ENCODE measurements at places on chromosomes 12 and 14.

DNA sequence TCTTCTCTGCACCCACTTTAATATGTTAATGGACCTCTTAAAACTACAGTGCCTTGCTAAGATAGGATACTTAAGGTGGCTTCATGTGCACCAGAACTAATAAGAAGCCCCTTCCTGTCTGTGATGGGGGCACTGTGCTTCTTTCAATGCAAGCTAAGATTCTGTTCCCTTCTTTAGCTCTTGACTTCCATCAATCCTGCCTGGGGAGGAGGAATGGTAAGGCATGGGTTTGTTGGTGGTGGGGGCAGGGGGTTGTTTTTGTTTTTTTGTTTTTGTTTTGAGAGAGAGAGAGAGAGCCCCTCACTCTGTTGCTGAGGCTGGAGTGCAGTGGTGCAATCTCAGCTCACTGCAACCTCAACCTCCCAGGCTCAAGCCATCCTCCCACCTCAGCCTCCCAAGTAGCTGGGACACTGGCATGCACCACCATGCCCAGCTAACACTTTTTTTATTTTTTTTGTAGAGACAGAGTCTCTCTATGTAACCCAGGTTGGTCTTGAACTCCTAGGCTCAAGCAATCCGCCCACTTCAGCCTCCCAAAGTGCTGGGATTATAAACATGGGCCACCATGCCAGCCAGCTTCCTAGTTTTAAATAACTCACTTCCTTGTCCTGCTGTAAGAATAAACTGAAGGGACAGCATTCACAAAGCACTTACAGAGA lies 4.5 kb upstream of the KRT3 start:
- no peak for DNase-seq

- peak; percentile 27 for DNase-seq
Observed at GRCh38 chr12:80837342-80837978, 100.3 kb downstream of the LIN7A start.

DNA sequence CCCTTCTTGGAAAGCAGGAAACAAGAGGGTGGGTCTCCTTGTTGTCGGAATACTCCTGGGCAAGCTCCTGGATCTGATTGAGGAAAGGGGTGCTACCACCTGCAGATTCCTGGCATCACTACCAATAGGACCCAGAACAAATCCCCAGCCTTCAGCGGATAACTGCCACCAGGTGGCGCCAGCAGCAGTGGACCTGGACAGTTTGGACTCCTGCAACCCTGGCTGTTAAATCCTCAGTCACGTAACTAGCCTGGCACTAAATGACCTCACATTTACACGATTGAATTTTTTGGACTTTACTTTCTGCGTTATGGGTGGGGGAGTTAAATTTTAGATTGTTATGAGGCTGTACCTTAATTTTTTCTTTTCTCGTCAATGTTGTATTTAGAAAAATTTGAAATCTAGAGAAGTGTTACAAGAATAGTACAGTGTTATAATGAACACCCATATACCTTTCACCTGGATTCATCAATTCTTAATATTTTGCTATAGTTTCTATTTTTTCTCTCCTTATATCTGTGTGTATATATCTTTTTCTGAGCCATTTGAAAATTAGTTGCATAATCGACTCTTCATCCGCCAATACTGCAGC lies 95.6 kb downstream of the GAS2L3 start:
- DNase-seq: peak; percentile 40

DNA sequence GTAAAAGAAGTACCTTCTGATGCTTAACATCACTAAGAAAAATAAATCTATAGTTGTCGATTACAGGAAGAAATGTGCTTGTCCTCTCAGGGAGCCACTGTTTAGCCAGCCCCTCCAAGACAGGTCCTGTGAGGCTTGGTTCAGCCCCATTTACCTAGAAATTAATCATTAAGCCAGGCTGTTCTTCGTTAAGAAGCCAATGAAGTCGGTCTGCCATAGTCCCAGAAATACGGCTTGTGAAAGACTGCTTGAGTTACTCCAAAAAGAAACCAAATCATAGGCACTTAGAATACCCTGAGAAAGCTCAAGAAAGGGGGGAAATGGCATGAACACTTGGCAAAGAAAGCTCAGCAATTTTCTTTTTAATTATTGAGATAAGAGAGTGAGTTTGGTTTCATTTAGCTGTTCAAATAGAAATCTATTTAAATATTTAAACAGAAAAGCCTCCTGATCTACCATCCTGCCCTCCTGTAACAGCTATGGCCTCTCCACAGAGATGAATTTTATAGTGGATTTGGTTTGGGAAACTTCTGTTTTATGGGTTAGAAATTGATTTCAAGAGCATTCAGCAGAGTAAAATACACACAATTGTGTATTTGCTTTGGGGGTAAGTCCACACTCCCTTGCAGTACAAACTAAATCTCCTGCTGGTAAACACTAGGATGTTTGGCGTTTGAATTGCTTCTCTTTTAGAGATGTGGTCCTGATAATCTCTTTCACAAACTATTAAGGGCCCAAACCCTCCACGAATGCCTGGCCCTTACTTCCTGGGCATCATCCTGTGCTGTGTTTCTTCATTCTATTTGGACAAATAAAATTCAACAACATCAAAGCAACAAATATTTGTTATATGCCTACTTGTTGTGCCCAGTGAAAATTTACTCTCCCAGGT lies 234.4 kb downstream of the SEC23A start:
- DNase-seq: peak; percentile 81

DNA sequence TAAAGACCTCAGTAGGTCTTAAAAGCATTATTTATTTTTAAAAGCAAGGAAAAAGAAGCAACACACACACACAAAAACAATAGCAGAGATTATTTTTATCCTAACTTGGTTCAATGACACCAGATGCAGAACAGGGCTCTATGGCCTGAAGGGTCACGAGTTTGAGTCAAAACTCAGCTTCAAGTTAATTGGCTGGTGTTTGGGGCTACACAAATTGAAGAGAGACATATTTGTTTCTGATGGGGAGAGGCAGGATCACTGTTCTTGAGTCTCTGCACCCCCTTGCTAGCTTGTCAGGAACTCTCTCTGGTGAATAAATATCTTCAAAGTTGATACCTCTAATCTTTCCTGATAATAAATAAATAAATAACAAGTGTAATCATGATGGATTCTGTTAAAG lies 466.1 kb downstream of the PRKD1 start:
- DNase-seq: no peak

- DNase-seq: no peak
Observed at GRCh38 chr12:104299842-104300481, 3.6 kb upstream of the EID3 start.

DNA sequence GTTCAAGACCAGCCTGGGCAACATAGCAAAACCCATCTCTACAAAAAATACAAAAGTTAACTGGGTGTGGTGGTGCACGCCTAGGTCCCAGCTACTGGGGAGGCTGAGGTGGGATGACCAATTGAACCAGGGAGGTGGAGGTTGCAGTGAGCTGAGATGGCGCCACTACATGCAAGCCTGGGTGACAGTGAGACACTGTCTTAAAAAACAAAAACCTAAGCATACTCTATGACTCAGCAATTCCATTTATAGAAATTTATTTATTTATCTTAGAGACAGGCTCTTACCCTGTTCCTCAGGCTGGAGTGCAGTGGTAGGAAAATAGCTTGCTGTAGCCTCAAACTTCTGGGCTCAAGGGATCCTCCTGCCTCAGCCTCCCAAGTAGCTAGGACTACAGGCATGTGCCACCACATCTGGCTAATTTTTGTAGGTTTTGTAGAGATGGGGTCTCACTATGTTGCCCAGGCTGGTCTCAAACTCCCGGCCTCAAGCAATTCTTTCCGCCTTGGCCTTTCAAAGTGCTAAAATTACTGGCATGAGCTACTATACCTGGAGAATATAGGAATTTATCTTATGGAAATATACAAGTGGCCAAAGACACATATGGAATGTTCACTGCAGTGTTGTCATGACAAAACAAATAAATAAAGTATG lies 43.3 kb downstream of the NCKAP5L start:
- no peak for DNase-seq

- no peak for DNase-seq
Observed at GRCh38 chr12:43338848-43339526, 213.0 kb downstream of the ADAMTS20 start.

- DNase-seq: no peak
Observed at GRCh38 chr12:42262271-42262670, 24.2 kb upstream of the YAF2 start.

DNA sequence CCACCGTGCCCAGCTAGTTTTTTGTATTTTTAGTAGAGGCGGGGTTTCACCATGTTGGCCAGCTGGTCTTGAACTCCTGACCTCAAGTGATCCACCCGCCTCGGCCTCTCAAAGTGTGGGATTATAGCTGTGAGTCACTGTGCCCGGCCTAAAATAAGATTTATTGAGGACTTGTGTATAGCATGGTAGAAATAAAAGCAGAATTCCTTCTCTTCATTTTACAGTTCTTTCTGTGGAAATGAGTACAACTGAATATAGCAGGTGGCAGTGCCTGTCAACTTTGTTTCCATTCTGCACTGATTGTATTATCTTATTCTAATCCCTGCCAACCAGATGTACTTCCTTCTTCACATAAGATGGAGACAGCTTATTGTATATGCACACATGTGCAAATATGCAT lies 41.0 kb downstream of the DIP2B start:
- DNase-seq: no peak

DNA sequence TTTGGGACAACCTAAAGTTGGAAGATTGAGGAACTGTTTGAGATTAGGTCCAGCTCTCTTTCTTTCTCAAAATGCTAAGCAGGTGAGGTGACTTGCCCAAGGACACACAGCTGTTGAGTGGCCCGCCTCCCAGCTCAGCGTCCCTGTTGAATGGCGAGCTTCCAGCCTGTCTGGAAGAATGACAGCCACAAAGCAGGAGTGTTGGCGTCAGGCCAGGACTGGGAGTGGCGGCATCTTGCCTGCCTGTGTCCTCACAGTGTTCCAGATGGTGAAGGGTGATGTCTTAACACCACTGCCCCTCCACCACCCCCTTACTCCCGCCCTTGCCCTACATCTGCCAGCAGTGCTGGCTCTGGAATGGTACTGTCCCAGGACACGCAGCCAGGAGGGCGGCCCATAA lies 4.4 kb upstream of the CEBPE start:
- no peak for DNase-seq

GRCh38 chr14:74649167-74649566 lies 37.1 kb upstream of the LTBP2 start:
- no peak for DNase-seq

- no peak for DNase-seq
Observed at GRCh38 chr12:111186347-111186746, 182.5 kb downstream of the PHETA1 start.

DNA sequence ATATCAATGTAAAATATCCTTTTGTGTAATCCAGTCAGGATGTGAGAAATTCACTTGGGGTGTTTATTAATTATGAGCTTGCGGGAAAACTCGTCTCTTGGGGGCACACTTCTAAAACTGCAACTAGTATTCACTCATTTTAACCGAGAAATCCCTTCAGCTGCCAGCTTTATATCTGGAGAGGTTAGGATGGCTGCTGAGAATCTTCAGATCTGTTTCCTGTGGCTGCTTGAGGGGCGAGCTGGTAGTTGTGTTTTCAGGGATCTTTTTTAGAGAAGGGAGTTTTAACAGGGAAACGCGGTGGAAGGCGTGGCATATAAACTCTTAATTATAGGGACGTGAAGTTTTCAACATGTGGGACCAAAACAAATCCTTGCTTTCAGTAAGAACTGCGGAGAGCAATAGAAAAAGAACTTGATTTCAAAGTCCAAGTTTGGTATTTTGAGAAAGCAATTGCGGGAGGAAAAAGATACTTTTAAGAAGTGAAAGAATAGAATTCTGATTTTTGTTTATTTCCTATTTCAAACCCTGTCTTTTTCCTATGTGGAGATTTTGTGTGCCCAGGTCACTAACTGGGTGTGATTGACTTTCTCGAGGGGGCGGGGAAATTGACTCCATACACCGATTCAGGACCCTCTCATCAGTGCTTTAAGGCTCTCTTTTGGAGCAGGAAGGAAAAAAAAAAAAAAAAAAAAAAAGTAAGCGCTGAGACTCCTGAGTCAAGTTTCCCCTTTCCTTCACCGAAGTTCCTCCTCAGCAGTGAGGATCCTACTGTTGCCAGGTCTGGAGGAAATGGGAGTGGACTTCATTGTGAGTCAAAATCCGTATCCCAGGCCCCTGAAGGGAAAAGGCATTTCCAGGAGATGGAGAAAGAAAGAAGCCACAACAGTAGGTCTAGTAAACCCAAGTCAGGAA lies 1.1 kb downstream of the PPFIBP1 start:
- no peak for DNase-seq

- no peak for DNase-seq
Observed at GRCh38 chr14:88904864-88905263, 80.4 kb downstream of the TTC8 start.

- no peak for DNase-seq
Observed at GRCh38 chr14:102958461-102958860, 36.0 kb downstream of the AMN start.

- DNase-seq: no peak
Observed at GRCh38 chr12:19125325-19125724, 4.2 kb upstream of the PLEKHA5 start.

- DNase-seq: no peak
Observed at GRCh38 chr14:53710615-53711014, 246.0 kb downstream of the BMP4 start.

GRCh38 chr14:90508536-90509254 lies 111.9 kb downstream of the CALM1 start:
- DNase-seq: no peak

- DNase-seq: no peak
Observed at GRCh38 chr14:71628433-71628832, 303.8 kb upstream of the RGS6 start.
